Transverse colon (tissue), 4 donors: ENCODE measurements at places on chromosomes 6 and 20. TPM values are rescaled to one million over a fixed set of nuclear protein-coding genes. Genes with fewer than 3 reads are reported as not detected.

- peaks cover 23% of the 10 kb centered on the region for H3K4me1 ChIP-seq
- no peaks in the 10 kb centered on the region for H3K27me3 ChIP-seq
- H3K27ac ChIP-seq: no peak overlapping the region
- H3K36me3 ChIP-seq: peaks cover under 1% of the 10 kb centered on the region
- H3K4me3 ChIP-seq: no peak overlapping the region
Observed at GRCh38 chr20:24987244-24987643, 5.3 kb downstream of the APMAP start.

- no peaks in the 10 kb centered on the region for H3K36me3 ChIP-seq
- H3K27me3 ChIP-seq: no peaks in the 10 kb centered on the region
- H3K4me3 ChIP-seq: no peak overlapping the region
- no peak for DNase-seq
Observed at GRCh38 chr20:24106801-24107445, 118.3 kb upstream of the GGTLC1 start.

The COL9A3 gene
- 6.0 TPM for total RNA-seq

- H3K36me3 ChIP-seq: no peaks in the 10 kb centered on the region
- H3K4me1 ChIP-seq: peaks cover 12% of the 10 kb centered on the region
- H3K4me3 ChIP-seq: no peak overlapping the region
- H3K27me3 ChIP-seq: no peaks in the 10 kb centered on the region
- H3K27ac ChIP-seq: no peak overlapping the region
- DNase-seq: no peak
Observed at GRCh38 chr6:34522761-34523160, 33.4 kb downstream of the SPDEF start.

DNA sequence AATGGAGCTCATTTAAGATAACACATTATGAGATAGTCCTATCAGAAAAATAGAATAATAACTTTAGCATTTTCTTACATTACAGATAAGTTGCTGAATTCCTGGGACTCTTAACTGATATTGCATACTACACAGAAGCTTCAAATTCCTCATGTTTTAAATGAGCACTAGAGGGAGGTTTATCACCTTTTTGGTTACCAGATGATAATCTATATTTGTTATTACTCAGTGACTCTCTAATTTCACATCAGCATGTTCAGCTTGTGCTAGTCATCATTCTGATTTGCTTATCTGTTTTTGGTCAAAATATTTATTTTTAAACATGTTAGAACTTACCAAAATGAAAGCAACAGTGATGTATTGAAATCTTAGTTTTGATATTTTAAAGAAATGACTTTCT is 20.5 kb upstream of the GJA10 start:
- no peaks in the 10 kb centered on the region for H3K27me3 ChIP-seq
- H3K27ac ChIP-seq: no peak overlapping the region
- H3K36me3 ChIP-seq: no peaks in the 10 kb centered on the region
- DNase-seq: no peak
- no peaks in the 10 kb centered on the region for H3K4me1 ChIP-seq
- H3K4me3 ChIP-seq: no peak overlapping the region

- no peaks in the 10 kb centered on the region for H3K27me3 ChIP-seq
- H3K4me1 ChIP-seq: peaks cover 6% of the 10 kb centered on the region
- no peak overlapping the region for H3K27ac ChIP-seq
- no peak overlapping the region for H3K4me3 ChIP-seq
- H3K36me3 ChIP-seq: no peaks in the 10 kb centered on the region
Observed at GRCh38 chr6:7640607-7641577, 50.9 kb downstream of the SNRNP48 start.

GRCh38 chr6:42125663-42126062 is 16.8 kb downstream of the C6orf132 start:
- no peaks in the 10 kb centered on the region for H3K36me3 ChIP-seq
- DNase-seq: no peak
- peaks cover 31% of the 10 kb centered on the region for H3K4me1 ChIP-seq
- no peak overlapping the region for H3K4me3 ChIP-seq
- no peaks in the 10 kb centered on the region for H3K27me3 ChIP-seq

- no peaks in the 10 kb centered on the region for H3K36me3 ChIP-seq
- H3K27me3 ChIP-seq: no peaks in the 10 kb centered on the region
- no peak overlapping the region for H3K27ac ChIP-seq
- H3K4me3 ChIP-seq: no peak overlapping the region
Observed at GRCh38 chr6:148287623-148288333, 54.9 kb upstream of the SASH1 start.

The OR2B6 gene
- total RNA-seq: not detected

The SLC17A3 gene
- total RNA-seq: not detected

The LPA gene
- not detected for total RNA-seq

The WFDC5 gene
- not detected for total RNA-seq

GRCh38 chr6:12635813-12636212 is 80.8 kb upstream of the PHACTR1 start:
- no peak overlapping the region for H3K27ac ChIP-seq
- peaks cover 7% of the 10 kb centered on the region for H3K27me3 ChIP-seq
- no peaks in the 10 kb centered on the region for H3K36me3 ChIP-seq
- no peaks in the 10 kb centered on the region for H3K4me1 ChIP-seq
- H3K4me3 ChIP-seq: no peak overlapping the region
- no peak for DNase-seq

GRCh38 chr6:44667668-44668390 is 280.3 kb downstream of the CDC5L start:
- H3K36me3 ChIP-seq: no peaks in the 10 kb centered on the region
- H3K27me3 ChIP-seq: no peaks in the 10 kb centered on the region
- no peaks in the 10 kb centered on the region for H3K4me1 ChIP-seq
- DNase-seq: peak; percentile 41
